Bronchus fibroblast of lung (primary cell): ENCODE measurements at places on chromosomes 6 and 20. TPM values are rescaled to one million over a fixed set of nuclear protein-coding genes. Genes with fewer than 3 reads are reported as not detected.

CLPSL2 gene
- not detected in 2 replicates for total RNA-seq

CLVS2 gene
- total RNA-seq, result not detected in 2 replicates

MYCT1 gene
- not detected in 2 replicates for total RNA-seq

RFX6 gene
- not detected in 2 replicates for total RNA-seq

MAP3K5 gene
- total RNA-seq, result 9.1 and 9.8 TPM in 2 replicates
